ENCODE measurements at places on chromosomes 1 and 21. TPM values are rescaled to one million over a fixed set of nuclear protein-coding genes. Genes with fewer than 3 reads are reported as not detected.

GRCh38 chr1:115690972-115691371 is 49.2 kb downstream of the VANGL1 start:
- no peak for DNase-seq

DNA sequence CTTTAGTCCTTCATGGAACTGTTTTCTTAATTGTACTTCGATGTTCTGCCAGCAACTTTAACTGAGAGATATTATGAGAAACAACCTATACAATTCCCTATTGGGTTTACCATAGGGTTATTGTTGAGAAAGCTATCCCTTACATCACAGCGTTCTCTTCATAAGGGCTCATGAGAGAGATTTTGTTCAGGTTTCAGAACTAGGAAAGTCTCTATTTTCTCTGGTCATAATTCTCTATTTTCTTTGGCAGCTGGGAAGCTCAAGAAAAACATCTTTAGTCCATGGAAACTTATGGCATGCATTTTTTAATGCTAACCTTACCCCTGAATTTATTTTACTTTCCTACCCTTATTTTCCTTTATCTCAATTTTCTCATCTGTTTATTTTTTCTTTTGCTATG is 38.2 kb downstream of the NMNAT2 start:
- no peak for DNase-seq

DNA sequence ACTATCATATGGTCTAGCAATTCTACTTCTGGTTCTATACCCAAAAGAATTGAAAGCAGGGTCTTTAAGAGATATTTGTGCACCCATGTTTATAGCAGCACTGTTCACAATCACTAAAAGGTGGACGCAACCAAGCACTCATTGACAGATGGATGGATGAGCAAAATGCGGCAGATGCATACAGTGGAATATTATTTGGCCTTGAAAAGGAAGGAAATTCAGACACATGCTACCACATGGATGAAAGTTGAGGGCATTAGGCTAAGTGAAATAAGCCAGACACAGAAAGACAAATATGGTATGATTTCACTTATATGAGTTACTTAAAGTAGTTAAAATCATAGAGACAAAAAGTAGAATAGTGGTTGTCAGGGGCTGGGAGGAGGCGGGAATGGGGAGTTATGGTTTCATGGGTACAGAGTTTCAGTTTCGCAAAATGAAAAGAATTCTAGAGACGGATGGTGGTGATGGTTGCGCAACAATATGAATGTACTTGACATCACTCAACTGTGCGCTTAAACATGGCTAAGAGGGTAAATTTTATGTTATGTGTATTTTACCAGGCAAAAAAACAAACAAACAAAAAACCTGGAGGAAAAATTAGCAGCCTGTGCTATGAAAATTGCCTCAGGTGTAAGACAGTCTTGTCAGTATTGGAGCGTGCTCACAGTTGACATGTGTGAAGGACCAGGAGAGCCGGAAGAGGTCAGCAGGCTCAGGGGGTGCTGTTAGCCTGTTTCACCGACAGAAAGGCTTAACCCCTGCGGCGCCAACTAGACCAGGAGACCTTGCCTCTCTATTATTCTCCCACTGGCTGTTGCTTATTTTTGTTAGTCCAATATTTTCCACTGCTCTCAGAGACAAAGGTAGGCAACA is 26.5 kb downstream of the CD247 start:
- DNase-seq = no peak

- peak; percentile 39 for DNase-seq
These were observed 540.9 kb downstream of the LMO4 start for GRCh38 chr1:87869567-87869966.

Gene GJA5
- not detected for total RNA-seq

Gene SLFNL1
- 0.17 TPM for total RNA-seq

Gene RBP7
- not detected for total RNA-seq

Gene F13B
- total RNA-seq = not detected
